ENCODE measurements at places on chromosomes 1 and 21.

DNA sequence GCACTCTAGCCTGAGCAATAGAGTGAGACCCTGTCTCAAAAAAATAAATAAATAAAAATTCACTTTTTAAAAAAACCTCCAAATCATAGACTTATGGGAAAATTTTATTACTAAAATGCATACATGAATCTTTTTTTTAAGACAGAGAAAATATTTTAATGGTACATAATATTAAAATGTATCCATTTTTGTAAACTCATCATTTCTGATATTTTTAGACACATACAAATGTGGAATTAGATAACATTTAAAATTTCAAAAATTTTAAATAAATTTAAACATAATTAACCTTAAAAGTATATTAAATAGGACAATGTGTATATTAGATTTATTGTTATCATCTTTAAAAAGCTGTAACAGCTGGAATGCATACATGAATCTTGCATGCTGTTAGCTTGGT lies 33.9 kb downstream of the SMAP2 start:
- DNase-seq: no peak

DNA sequence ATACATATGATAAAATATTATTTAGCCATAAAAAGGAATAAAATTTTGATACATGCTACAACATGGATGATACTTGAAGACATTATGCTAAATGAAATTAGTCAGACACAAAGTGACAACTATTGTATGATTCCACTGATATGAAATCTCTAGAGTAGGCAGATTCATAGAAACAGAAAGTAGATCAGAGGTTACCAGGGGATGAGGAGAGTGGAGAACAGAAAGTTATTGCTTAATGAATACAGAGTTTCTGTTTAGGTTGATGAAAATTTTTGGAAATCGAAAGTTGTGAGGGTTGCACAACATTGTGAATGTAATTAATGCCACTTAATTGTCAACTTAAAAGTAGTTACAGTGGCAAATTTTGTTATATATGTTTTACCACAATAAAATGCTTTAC lies 315.7 kb upstream of the USP25 start:
- DNase-seq: no peak

- DNase-seq: no peak
These were observed 23.8 kb upstream of the MX1 start for GRCh38 chr21:41402231-41402630.

DNA sequence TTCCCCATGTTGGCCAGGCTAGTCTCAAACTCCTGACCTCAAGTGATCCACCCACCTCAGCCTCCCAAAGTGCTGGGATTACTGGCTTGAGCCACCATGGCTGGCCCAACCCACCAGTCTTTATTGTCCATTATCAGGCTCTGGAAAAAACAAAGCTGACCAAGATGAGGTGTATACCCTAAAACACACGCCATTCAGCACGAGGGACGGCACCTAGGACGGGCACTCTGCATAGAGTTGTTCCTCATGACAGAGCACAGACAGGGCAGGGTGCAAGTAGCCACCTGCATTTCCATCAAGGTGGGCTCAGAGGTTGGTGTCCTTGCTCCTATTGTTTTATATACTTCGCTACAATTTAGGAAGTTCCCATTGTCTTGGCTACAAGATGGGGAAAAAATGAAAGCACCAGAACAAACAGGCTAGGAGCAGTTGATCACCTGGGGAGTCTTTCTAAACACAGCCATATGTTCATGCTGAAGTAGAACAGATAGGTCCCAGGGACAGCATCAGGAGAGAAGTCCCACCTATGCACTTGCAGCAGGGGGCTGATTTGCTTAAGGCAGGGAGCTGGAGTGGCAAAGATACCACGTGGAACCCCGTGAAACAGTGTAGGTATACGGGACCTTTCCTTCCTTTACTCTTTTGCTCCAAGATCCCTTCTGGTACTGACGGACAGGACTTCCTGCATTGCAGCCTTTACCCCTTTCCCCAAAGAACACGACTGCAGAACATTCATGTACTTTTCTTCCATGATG lies 4.5 kb downstream of the KRTCAP2 start:
- DNase-seq: no peak

GRCh38 chr21:20040768-20041167 lies 957.4 kb upstream of the NCAM2 start:
- DNase-seq: no peak

- no peak for DNase-seq
These were observed 11.2 kb upstream of the ABCA4 start for GRCh38 chr1:94132111-94132510.

DNA sequence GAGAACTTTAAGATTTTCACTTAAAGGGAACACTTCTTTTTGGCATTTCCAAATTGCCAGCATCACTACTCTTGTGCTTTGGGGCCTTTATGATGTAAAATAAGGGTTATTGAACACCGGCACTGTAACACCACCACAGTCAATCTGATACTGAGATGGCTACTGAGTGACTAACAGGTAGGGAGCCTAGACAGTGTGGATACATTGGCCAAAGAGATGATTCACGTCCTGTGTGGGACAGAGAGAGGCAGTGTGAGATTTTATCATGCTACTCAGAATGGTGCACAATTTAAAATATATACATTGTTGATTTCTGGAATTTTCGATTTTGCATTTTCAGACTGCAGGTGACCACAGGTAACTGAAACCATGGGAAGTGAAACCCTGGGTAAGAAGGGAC lies 261.6 kb downstream of the SPATA17 start:
- no peak for DNase-seq

DNA sequence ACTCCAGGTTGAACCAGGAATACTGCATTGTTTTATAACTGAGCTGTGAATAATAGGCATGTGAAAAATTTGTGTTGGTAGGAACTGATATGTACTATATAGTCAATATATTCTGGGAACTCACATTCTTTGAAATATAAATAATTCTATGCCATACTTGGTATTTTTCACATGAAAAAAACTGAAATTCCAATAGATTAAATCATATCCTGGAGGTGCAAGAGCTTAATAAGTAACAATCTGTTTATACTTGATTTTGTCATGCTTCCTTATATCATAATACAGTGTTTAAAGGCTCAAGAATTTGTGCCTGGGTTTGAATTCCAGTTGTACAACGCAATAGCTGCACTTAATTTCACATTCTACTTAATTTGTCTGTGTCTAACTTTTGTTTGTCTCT lies 387.0 kb downstream of the USP25 start:
- no peak for DNase-seq

GRCh38 chr1:66033781-66034180 lies 241.1 kb downstream of the PDE4B start:
- DNase-seq: no peak

GRCh38 chr1:114008993-114009392 lies 29.7 kb downstream of the OLFML3 start:
- no peak for DNase-seq

- DNase-seq: no peak
These were observed 613.0 kb downstream of the NPHP4 start for GRCh38 chr1:5379176-5379759.

DNA sequence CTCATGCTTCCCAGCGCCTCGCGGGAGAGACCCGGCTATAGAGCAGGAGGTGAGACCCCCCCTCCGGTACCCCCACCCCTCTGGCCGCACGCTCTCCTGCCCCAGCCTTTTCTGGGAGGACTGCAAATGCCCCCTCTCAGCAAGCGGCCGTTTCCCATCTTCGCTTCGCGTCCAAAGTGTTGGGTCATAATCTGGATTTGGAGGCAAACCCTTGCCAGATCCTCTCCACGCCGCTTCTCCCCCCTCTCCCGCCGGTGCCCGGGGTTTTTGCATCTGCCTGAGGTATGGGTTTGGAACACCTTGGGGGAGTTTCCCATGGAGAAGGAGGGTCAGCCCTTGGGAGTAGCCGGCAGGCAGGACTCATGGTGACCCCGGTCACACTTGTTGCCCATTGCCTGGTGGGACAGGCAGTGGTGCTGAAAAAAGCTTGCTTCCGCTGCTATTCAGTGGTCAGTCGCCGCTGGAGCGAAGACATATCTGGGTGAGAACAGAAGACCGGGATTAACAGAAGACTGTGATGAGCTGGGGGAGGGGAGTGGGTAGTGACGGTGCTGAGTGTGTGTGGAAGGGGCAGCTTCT lies 935 bp downstream of the KCNK2 start:
- no peak for DNase-seq

GRCh38 chr1:33436557-33437285 lies 5.8 kb upstream of the PHC2 start:
- DNase-seq: no peak

- no peak for DNase-seq
These were observed 2.8 kb downstream of the VPS72 start for GRCh38 chr1:151187205-151187604.

DNA sequence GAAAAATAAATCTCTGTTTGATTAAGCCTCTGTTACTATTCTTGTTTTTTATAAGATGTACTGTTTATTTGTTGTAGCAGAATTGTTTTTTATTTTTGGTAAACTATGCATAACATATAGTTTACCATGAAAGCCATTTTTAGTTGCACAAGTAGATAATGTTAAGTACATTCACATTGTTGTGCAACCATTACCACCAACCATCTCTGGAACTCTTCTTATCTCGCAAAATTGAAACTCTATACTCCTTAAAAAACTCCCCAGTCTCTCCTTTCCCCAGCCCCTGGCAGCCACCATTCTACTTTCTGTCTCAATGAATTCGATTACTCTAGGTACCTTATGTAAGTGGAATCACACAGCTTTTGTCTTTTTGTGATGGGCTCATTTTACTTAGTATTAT lies 27.4 kb upstream of the UHMK1 start:
- no peak for DNase-seq

- DNase-seq: no peak
These were observed 6.5 kb upstream of the C2CD4D start for GRCh38 chr1:151846062-151846568.

DNA sequence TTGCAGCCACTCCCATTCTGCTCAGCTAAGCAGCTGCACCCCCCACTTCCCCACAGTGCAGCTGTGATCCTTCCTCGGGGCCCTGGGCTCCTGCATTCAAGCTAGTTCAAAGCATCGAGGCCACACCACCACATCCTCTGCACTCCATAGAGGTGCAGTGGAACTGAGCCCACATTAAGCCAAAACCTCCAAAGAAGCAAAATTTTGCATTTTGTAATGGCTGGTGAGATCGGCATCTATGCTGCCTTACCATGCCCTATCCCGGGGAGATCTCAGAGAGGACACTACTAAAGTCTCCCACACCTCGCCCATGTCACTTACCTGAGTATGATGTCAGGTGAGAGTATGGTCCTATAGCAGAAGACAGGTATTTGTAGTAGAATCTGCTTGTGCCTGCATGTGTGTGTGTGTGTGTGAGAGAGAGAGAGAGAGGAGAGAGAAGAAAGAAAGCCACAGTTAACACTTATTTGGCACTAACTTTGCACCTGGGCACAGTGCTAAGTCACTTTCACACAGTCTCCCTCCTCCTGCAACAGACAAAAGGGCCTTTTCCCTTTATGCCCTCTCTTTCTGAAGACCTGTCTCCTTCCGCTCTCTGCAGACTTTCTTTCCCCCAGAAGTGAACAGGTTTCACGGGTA lies 89.8 kb downstream of the KIF14 start:
- DNase-seq: no peak

GRCh38 chr1:3899754-3900149 lies 320 bp downstream of the C1orf174 start:
- DNase-seq: no peak

- no peak for DNase-seq
These were observed 28.6 kb downstream of the AGPAT3 start for GRCh38 chr21:43893536-43894205.

GRCh38 chr1:160340866-160341265 lies 2.2 kb downstream of the COPA start:
- no peak for DNase-seq

DNA sequence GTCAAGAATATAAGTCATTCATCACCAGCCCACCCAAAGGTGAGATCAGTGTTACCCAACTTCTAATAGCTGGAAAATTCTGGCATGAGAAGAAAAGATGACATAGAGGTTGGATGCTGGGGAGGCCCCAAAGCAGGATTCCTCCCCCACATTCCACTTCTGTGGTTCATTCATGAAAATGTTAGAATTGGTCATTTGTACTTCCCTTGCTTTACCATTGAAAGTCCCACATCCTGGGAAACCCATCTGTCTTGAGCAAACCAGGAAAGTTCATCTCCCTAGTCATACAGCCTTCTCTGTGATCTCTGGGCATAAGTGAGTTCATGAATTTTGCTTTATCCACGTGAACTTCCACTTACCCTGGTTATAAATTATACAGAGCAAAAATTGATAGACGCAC lies 66.8 kb downstream of the SERINC2 start:
- DNase-seq: no peak

- no peak for DNase-seq
These were observed 191.5 kb downstream of the SDCCAG8 start for GRCh38 chr1:243447347-243447746.

DNA sequence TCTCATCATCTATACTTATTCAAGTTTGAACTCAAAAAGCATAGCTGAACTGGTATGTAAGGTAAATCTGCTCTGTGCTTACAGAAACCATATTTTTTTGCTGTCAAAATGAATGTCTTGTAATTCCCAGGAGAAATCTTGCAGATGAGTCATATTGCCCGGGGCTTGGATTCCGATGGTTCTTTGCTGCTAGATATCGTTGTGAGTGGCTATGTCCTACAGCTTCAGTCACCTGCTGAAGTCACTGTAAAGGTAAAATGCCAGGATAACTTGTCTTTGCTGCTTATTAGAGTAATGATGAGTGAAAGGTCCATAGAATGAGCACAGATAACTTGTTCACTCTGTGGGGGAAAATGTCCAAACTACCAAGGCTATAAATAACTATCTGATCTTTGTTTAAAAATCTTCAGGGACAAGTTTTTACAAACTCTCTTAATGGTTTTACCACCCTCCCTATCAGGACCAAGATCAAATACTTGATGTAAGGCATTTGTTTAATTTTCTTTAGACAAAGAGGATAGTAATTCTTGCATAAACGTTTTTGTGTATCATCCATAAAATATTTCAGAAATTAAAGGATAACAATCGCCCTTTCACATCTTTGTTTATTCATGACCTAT lies 222.3 kb downstream of the TPR start:
- DNase-seq: no peak

DNA sequence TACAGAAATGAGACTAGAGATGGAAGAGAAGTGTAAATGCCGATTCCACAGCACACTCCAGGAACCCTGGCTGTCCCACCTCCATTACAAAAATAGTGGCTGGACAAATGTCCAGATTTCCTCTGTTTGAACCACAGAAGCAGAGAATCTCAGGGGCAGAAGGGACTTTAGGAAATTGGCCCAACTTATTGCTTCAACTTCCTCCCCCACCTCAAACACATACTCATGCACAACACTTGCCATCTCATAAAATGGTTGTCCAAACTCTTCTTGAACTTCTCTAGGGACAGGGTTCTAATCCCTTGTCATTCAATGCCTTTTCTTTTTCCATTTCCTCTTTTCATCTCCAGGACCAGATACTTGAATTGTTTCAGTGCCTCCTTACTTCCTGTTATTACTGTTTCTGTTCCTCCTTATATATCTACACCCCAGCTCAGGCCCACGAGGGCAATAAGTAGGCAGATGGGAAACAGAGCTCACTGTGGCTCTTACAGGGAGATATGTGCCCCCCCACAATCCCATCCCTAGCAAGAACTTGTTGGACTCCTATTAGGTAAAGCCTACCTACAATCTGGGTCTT lies 8.5 kb upstream of the B4GALT3 start:
- no peak for DNase-seq
